Thyroid gland (tissue), 4 donors: ENCODE measurements at places on chromosomes 7 and 10. TPM values are rescaled to one million over a fixed set of nuclear protein-coding genes. Genes with fewer than 3 reads are reported as not detected.

DNA sequence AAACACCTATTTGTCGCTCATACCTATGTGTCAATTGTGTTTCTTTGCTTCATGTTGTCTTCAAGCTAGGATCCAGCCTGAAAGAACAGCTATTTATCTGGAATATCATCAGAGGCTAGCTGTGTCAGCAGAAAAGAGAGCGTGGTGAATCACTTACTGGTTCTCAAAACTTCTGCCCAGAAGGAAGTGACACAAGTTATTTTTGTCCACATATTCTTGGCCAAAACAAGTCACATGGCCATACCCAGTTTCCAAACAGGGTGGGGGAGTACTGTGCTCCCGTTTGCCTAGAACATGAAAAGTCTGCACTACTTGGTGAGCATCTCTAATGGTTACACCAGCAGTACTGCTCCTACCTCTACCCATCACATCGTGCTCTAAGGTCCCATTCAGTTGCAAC lies 160.9 kb upstream of the CSTF2T start:
- DNase-seq: no peak

- peak; percentile 23 for DNase-seq
Measured at GRCh38 chr10:131127610-131128009, 183.9 kb downstream of the TCERG1L start.

DNA sequence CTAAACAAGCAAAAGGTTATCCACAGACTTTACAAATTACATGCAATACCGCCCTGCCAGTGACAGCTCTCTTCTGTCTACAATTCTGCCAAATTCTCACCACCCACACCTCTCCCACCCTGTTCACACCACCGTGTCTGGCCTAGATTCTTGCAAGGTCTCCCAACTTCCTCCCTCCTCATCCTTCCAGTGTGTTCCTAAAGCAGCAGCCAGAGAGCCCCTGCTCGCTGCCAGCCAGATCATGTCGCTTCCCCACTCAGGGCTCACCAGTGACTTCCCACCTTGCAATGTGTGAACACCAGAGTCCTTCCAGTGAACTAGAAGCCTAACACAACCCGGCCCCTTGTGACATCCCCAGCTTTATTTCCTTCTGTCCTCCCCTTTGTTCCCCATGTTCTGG lies 121.6 kb downstream of the HECW1 start:
- no peak for DNase-seq

Gene OIT3
- total RNA-seq: 0.27 TPM

- no peak for DNase-seq
Measured at GRCh38 chr7:41383596-41383995, 319.3 kb downstream of the INHBA start.

- DNase-seq: no peak
Measured at GRCh38 chr7:98423043-98423442, 22.2 kb upstream of the BAIAP2L1 start.

Gene SORCS3
- not detected for total RNA-seq
